HFFc6 (cell line): ENCODE measurements at places on chromosomes 1 and 21. TPM values are rescaled to one million over a fixed set of nuclear protein-coding genes. Genes with fewer than 3 reads are reported as not detected.

The FAM72C gene
- 0.68 to 2.9 TPM (median 2.2 TPM) in 3 replicates for total RNA-seq

The LRRC8C gene
- 4.4 to 11.7 TPM (median 8.0 TPM) in 3 replicates for total RNA-seq

The LRRC38 gene
- total RNA-seq, result not detected in 3 replicates

The HNRNPU gene
- 255 to 341 TPM (median 316 TPM) in 3 replicates for total RNA-seq

DNA sequence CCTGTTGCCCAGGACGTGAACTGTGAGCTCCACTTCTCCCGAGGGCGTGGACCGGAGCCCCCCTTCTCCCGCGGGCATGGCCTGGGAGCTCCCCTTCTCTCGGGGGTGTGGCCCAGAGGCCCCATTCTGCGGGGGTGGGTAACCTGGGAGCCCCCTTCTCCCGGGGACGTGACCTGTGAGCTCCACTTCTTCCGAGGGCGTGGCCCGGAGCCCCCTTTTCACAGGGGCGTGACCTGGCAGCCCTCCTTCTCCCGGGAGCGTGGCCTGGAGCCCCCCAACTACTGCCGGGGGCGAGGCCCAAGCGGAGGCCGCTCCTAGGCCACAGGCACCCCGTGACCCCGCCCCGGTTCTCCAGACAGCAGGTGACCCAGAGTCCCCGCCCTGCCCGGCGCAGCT is 320 bp downstream of the C1orf174 start:
- no peak for DNase-seq
